Natural killer cell (primary cell): ENCODE measurements at places on chromosomes 12 and 14.
A peak's percentile ranks its signal among the peaks of the same experiment; 100 is the strongest.

DNA sequence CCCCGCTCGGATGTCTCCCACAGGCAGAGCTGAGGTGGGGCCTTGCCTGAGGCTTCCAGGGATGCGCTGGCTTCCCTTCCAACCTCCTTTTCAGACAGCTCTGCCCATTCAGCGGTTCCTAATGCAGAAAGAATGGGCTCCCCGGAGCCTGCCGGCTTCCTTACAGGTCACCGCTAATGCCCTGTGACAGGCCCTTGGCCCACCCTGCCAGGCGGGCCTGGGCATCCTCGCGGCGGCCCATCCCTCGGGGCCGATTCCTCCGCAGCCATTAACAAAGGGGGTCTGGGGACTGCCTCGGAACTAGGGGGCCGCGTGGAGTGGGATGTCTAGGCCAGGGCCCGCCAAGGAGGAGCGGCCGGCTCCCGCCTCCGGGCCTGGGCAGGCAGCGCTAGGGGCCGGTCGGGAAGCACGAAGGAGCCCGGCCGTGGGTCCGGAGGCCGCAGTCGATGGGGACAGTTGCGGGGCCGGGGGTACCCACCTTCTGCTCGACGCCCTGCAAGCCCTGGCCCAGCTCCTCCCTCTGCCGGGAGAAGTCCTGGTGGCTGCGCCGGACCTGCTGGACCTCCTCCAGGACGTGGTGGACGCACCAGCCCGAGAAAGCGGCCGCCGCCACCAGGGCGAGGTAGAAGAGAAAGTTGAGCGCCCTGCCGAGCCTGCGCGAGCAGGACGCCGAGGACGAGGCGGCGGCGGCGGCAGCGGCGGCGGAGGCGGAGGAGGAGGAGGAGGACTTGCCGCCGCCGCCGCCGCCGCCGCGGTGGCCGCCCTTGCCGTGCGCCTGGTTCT, 738 bp downstream of the CKAP4 start:
- no peaks in the 10 kb centered on the region for H3K27me3 ChIP-seq
- H3K36me3 ChIP-seq = no peaks in the 10 kb centered on the region
- H3K4me3 ChIP-seq = peak overlapping the region; percentile 53
- peak overlapping the region; percentile 41 for H3K27ac ChIP-seq
- peaks cover 29% of the 10 kb centered on the region for H3K4me1 ChIP-seq
- peak; percentile 53 for DNase-seq

GRCh38 chr14:89565607-89566006, 148.6 kb upstream of the FOXN3 start:
- DNase-seq = no peak
- H3K27me3 ChIP-seq = no peaks in the 10 kb centered on the region

- no peaks in the 10 kb centered on the region for H3K4me1 ChIP-seq
- H3K27ac ChIP-seq = no peak overlapping the region
- no peak for DNase-seq
- H3K4me3 ChIP-seq = no peak overlapping the region
- H3K27me3 ChIP-seq = no peaks in the 10 kb centered on the region
Measured at GRCh38 chr14:38910092-38910491, 192.9 kb downstream of the SEC23A start.

GRCh38 chr12:24820872-24821271, 128.0 kb downstream of the BCAT1 start:
- H3K4me3 ChIP-seq = no peak overlapping the region
- no peak for DNase-seq
- no peaks in the 10 kb centered on the region for H3K4me1 ChIP-seq
- H3K27ac ChIP-seq = no peak overlapping the region

GRCh38 chr12:126346087-126346486, 1280.9 kb downstream of the AACS start:
- no peaks in the 10 kb centered on the region for H3K4me1 ChIP-seq
- no peak overlapping the region for H3K4me3 ChIP-seq
- no peak for DNase-seq
- H3K27ac ChIP-seq = no peak overlapping the region

GRCh38 chr14:33941718-33942117, 9.2 kb downstream of the EGLN3 start:
- no peaks in the 10 kb centered on the region for H3K27me3 ChIP-seq
- H3K4me3 ChIP-seq = no peak overlapping the region
- H3K4me1 ChIP-seq = no peaks in the 10 kb centered on the region
- no peak for DNase-seq
- no peak overlapping the region for H3K27ac ChIP-seq

GRCh38 chr12:6559500-6559899, 3.7 kb upstream of the IFFO1 start:
- no peak overlapping the region for H3K27ac ChIP-seq
- H3K36me3 ChIP-seq = peaks cover 46% of the 10 kb centered on the region
- no peak for DNase-seq
- no peak overlapping the region for H3K4me3 ChIP-seq
- no peaks in the 10 kb centered on the region for H3K27me3 ChIP-seq
- peaks cover 25% of the 10 kb centered on the region for H3K4me1 ChIP-seq
